A549 treated with CORT108297 at 1 μM for 4 hours (cell line): ENCODE measurements at places on chromosomes 6 and 20. TPM values are rescaled to one million over a fixed set of nuclear protein-coding genes. Genes with fewer than 3 reads are reported as not detected.

ZBTB46 gene
- 0.66 to 0.99 TPM (median 0.84 TPM) in 5 replicates for total RNA-seq

SMAP1 gene
- total RNA-seq, result 16.5 to 18.2 TPM (median 16.8 TPM) in 5 replicates

MYB gene
- total RNA-seq, result 0.49 to 1.1 TPM (median 0.89 TPM) in 5 replicates

SALL4 gene
- 1.1 to 2.0 TPM (median 1.4 TPM) in 5 replicates for total RNA-seq

CPNE5 gene
- total RNA-seq, result 0.06 to 0.12 TPM (median 0.09 TPM) in 4 of 5 replicates, not detected in the other

APOBEC2 gene
- total RNA-seq, result not detected in 5 replicates

TMEM63B gene
- 12.7 to 18.0 TPM (median 16.7 TPM) in 5 replicates for total RNA-seq

FIG4 gene
- 3.6 to 4.9 TPM (median 4.0 TPM) in 5 replicates for total RNA-seq

TMC2 gene
- not detected in 5 replicates for total RNA-seq

PM20D2 gene
- 10.0 to 15.1 TPM (median 13.7 TPM) in 5 replicates for total RNA-seq

DOK5 gene
- 0.05 to 0.15 TPM (median 0.09 TPM) in 3 of 5 replicates, not detected in the others for total RNA-seq

ARG1 gene
- not detected in 5 replicates for total RNA-seq

STMND1 gene
- total RNA-seq, result not detected in 5 replicates

POM121L2 gene
- 0.02 to 0.04 TPM in 2 of 5 replicates, not detected in the others for total RNA-seq

BPIFB1 gene
- total RNA-seq, result 0.07 to 0.22 TPM (median 0.14 TPM) in 3 of 5 replicates, not detected in the others

PAK5 gene
- total RNA-seq, result not detected in 5 replicates

FAM210B gene
- total RNA-seq, result 10.8 to 12.7 TPM (median 11.3 TPM) in 5 replicates

RGS17 gene
- total RNA-seq, result 6.1 to 7.2 TPM (median 7.1 TPM) in 5 replicates

PPP1R14C gene
- 0.71 to 1.2 TPM (median 1.1 TPM) in 5 replicates for total RNA-seq

OSBPL2 gene
- total RNA-seq, result 17.6 to 21.6 TPM (median 19.6 TPM) in 5 replicates

MUC22 gene
- 0.02 to 0.03 TPM (median 0.02 TPM) in 3 of 5 replicates, not detected in the others for total RNA-seq

EDN3 gene
- total RNA-seq, result 0.52 to 0.96 TPM (median 0.72 TPM) in 5 replicates

UNC93A gene
- not detected in 5 replicates for total RNA-seq

SLPI gene
- 8.0 to 15.4 TPM (median 10.5 TPM) in 5 replicates for total RNA-seq

RCAN2 gene
- not detected in 5 replicates for total RNA-seq

WFDC10B gene
- total RNA-seq, result not detected in 5 replicates

TREM1 gene
- total RNA-seq, result 0.10 to 0.23 TPM (median 0.16 TPM) in 4 of 5 replicates, not detected in the other

FAM83C gene
- 0.04 to 0.10 TPM (median 0.06 TPM) in 4 of 5 replicates, not detected in the other for total RNA-seq

TTLL9 gene
- total RNA-seq, result 0.02 to 0.15 TPM (median 0.06 TPM) in 4 of 5 replicates, not detected in the other

VTA1 gene
- 41.6 to 49.7 TPM (median 45.8 TPM) in 5 replicates for total RNA-seq

CCN6 gene
- not detected in 5 replicates for total RNA-seq

MYCT1 gene
- total RNA-seq, result 0.03 to 0.14 TPM (median 0.03 TPM) in 5 replicates

JPH2 gene
- total RNA-seq, result 1.1 to 1.8 TPM (median 1.5 TPM) in 5 replicates

SLC13A3 gene
- total RNA-seq, result 0.07 TPM in 1 of 5 replicates, not detected in the others

NRSN1 gene
- total RNA-seq, result not detected in 5 replicates

SCRT2 gene
- not detected in 5 replicates for total RNA-seq

MRAP2 gene
- 1.2 to 1.8 TPM (median 1.3 TPM) in 5 replicates for total RNA-seq

CAGE1 gene
- 0.03 TPM in 2 of 5 replicates, not detected in the others for total RNA-seq

NTSR1 gene
- total RNA-seq, result 0.09 to 0.17 TPM (median 0.16 TPM) in 5 replicates

STK38 gene
- 16.7 to 21.4 TPM (median 18.3 TPM) in 5 replicates for total RNA-seq

RAMACL gene
- 0.13 to 0.20 TPM (median 0.16 TPM) in 4 of 5 replicates, not detected in the other for total RNA-seq

SCAND1 gene
- 69.2 to 106 TPM (median 99.3 TPM) in 5 replicates for total RNA-seq

CPNE1 gene
- total RNA-seq, result 185 to 233 TPM (median 228 TPM) in 5 replicates

GRM1 gene
- 0.02 to 0.06 TPM (median 0.03 TPM) in 3 of 5 replicates, not detected in the others for total RNA-seq

MUC21 gene
- not detected in 5 replicates for total RNA-seq

MMP24 gene
- total RNA-seq, result 16.9 to 23.3 TPM (median 20.2 TPM) in 5 replicates

TNXB gene
- total RNA-seq, result 0.32 to 0.72 TPM (median 0.56 TPM) in 5 replicates

CST4 gene
- total RNA-seq, result not detected in 5 replicates

PBOV1 gene
- not detected in 5 replicates for total RNA-seq

ID4 gene
- 1.1 to 1.6 TPM (median 1.3 TPM) in 5 replicates for total RNA-seq

GGTLC1 gene
- not detected in 5 replicates for total RNA-seq

HLA-DQB1 gene
- total RNA-seq, result not detected in 5 replicates

NUP43 gene
- 13.1 to 16.4 TPM (median 14.9 TPM) in 5 replicates for total RNA-seq

APOM gene
- total RNA-seq, result 2.9 to 4.1 TPM (median 3.0 TPM) in 5 replicates

DEF6 gene
- 0.03 to 0.07 TPM (median 0.06 TPM) in 3 of 5 replicates, not detected in the others for total RNA-seq

BMP2 gene
- total RNA-seq, result 0.43 to 0.69 TPM (median 0.55 TPM) in 5 replicates

GNAS-AS1 gene
- total RNA-seq, result not detected in 5 replicates

MTO1 gene
- 10.1 to 14.1 TPM (median 10.6 TPM) in 5 replicates for total RNA-seq
